Activated CD4-positive, alpha-beta T cell treated with anti-CD3 and anti-CD28 coated beads, Interleukin-2, Interleukin-6, amounts not matched to agents 100 ng/mL and 50 ng/mL, durations not matched to agents 16 hours and 8 hours (primary cell): ENCODE measurements at places on chromosomes 16 and 17.
A peak's percentile ranks its signal among the peaks of the same experiment; 100 is the strongest.

- DNase-seq = no peak
Observed at GRCh38 chr16:85276721-85277120, 164.4 kb upstream of the CIBAR2 start.

- DNase-seq = peak; percentile 65
Observed at GRCh38 chr16:74999609-75000480, 1.0 kb downstream of the ZNRF1 start.

GRCh38 chr16:46713634-46714033 is 24.2 kb downstream of the ORC6 start:
- no peak for DNase-seq

GRCh38 chr16:63737633-63738032 is 1384.2 kb downstream of the CDH11 start:
- no peak for DNase-seq

- peak; percentile 89 for DNase-seq
Observed at GRCh38 chr17:47205419-47205963, 3.7 kb upstream of the MYL4 start.

GRCh38 chr16:70466805-70467076 is 12.3 kb downstream of the FCSK start:
- no peak for DNase-seq

DNA sequence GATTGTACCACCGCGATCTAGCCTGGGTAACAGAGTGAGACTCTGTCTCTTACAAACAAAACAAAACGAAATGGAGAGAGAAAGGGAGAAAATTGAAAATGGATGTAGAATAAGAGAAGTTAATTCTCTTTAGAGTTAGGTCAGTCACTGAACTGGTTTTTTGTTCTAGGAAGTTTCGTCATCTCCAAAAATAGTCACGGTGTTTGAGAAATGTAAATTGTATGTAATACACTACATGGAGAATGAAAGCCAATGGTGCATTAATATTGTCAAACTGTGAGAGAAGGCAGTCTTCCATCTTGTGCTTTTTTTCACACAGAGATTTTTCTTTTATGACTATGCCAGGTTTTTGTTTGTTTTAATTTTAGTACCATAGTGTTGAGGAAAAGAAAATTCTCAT is 145.9 kb downstream of the BCAS3 start:
- no peak for DNase-seq

DNA sequence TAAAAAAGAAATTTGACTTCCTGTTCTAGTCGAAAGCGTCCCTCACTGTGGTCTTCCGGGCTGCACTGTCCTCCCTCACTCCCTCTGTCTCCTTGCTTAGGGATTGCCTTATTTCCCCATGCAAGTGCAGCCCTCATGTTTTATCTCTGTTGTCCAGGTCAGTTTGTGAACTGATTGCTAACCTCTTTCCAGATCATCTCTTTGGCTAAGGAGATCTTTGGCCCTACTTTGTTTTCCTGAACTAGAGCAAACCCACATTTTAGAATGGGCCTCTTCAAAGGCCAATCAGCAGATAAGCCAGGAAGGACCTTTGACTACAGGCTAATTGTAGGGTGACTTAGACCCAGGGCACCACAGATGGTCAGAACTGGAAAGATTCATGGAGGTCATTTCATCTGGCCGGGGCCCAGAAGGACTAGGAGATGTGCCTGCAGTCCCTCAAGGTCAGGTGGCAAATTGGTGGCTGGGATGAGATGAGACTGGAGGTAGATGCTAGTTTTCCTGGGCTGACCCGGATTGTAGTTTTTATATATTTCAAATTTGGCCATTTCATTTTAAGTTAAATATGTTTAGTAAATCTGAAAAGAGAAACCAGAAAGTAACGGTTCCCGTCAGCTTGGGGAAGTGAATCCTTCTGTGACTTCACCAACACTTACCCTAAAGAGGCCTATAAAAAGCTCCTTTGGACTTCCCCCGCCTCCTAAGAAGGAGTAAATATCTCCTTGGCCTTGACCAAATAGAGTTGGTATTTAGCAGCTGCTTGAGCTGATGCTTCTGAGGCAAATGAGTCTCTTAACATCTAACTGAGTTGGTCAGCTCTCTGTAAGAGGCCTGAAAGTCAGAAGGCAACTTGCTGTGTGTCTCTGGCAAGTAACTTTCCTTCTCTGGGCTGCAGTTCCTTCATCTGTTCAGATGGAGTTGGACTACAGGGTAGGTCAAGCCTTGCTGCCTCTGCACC is 6.2 kb upstream of the SLC25A19 start:
- peak; percentile 86 for DNase-seq

GRCh38 chr17:33615861-33616260 is 322.8 kb upstream of the ASIC2 start:
- DNase-seq = no peak

GRCh38 chr16:23074423-23074822 is 74.8 kb downstream of the USP31 start:
- DNase-seq = no peak

GRCh38 chr17:2835780-2836179 is 39.5 kb downstream of the RAP1GAP2 start:
- no peak for DNase-seq

DNA sequence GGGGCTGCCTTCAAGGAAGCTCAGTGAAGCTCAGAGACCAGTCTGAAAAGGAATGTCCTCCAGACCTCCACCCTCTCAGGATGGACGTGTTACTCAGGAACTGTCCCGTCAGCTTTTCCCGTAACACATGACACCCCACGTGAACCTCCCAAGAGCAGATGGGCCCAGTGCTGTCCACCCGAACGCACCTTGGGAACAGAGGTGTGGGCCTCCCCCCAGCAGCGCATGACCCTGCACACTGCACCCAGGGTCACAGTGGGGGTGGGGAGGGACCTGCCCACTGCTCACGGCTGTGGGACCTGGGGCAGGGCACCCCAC is 21.9 kb downstream of the SLC7A5 start:
- DNase-seq = no peak

- peak; percentile 35 for DNase-seq
Observed at GRCh38 chr17:70552230-70552981, 383.1 kb downstream of the KCNJ2 start.

DNA sequence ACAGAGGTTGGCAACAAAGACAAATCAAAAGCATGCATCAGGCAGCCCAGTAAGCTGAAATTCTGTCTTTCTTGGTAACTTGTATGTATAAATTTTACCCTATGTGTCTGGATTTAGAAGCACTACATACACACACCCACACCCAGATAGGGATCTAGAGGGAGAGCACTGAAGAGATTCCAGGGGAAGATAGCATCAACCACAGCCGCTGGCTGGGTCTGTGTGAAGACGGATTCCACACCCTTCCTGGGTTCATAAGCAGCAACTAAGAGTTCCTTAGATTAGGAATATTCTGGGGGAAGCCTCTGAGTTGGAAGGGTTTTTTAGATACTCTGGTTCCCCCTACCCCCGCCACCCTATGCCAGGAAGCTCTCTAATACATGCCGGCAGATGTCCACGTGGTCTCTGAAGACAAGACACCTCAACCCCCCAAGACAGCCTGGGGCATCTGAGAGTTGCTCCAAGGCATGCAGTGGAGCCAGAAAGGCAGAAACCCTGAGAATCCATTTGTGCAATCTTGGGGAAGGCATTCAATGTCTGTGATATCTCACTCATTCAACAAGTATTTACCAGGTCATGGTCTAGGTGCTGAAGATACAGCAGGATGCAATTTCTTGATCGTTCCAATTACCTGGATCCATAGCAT is 86.4 kb downstream of the NOG start:
- no peak for DNase-seq

DNA sequence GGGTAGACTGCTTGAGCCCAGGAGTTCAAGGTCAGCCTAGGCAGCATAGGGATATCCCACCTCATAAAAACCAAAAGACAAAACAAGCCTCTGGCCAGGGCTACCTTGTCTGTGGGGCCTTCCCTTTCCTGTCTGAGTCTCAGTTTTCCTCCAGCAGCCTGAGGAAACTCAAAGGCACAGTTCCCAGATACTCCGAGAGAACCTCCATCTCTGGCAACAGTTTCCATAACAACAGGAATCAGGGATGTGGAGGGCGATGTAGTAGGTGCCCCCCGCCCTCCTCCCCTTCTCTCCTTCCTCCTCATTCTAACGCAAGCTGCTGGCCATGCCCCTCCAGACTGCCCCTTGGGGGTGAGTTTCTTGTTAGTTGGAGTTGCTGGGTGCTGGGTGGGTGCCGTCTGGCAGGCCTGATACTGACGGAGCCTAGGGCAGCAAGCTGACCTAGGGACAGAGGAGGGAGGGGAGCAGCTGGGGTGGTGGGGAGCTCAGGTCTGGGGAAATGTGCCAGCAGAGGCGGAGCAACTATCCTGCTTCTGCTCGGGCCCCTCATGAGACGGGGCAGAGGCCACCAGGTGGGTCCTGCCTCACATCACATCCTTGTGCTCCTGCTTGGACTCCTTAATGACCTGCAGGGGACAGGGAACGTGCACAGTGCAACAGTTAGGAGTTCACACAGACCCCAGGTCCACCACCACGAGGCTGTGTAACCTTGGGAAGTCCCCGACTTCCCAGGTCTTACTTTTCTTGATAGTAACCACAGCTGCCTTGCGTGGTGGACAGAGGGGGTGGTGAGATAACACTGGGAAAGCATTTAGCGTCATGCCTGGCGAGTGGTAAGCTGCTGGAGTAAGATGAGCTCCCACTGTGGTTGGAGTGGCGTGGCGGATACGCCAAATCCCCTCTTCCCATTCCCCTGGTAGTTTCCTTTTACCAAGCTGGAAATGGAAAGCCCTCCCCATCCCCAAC is 7.8 kb upstream of the EFTUD2 start:
- no peak for DNase-seq

DNA sequence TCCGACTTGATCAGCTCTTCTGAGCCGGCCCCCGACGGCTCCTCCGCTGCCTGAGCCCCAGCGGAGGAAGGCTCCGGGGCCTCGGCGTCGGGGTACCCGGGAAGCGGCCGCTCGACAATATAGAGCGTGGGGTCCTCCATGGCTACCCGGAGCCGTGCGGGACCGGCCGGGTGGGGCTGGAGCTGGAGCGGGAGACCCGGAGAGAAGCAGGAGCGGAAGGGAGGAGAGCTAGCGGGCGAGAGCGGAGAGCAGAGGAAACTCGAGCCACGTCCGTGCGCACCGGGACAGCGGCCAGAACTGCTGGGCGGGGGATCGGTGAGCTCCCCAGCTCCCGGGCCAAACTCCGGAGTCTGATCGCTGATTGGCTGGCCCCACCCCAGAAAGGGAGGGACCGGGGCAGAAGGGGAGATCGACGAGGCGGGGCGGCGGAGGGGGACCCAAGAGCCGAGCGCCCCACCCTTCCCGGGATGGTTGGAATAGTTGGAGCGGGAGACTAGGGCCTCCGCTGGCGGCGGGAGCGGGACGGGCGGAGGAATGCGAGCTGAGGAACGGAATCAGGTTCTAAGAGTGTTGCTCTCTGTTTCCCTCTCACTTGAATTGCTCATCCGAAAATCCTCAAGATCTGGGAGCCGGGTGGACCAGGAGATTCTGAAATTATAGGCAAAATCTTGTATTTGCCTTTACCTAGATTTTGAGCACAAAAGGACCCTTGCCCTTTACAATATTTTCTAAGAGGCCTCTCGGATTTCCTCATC is at the start of gene CAVIN1:
Gene CAVIN1, minus strand, starts transcription at position 299 of the 755 bp plus-strand sequence. Its CDS starts 159 bp downstream, at position 140.
- no peak for DNase-seq

GRCh38 chr16:27966756-27967155 is 96.8 kb downstream of the GSG1L start:
- DNase-seq = no peak

- DNase-seq = no peak
Observed at GRCh38 chr17:64006361-64007088, 8.4 kb downstream of the PRR29 start.

DNA sequence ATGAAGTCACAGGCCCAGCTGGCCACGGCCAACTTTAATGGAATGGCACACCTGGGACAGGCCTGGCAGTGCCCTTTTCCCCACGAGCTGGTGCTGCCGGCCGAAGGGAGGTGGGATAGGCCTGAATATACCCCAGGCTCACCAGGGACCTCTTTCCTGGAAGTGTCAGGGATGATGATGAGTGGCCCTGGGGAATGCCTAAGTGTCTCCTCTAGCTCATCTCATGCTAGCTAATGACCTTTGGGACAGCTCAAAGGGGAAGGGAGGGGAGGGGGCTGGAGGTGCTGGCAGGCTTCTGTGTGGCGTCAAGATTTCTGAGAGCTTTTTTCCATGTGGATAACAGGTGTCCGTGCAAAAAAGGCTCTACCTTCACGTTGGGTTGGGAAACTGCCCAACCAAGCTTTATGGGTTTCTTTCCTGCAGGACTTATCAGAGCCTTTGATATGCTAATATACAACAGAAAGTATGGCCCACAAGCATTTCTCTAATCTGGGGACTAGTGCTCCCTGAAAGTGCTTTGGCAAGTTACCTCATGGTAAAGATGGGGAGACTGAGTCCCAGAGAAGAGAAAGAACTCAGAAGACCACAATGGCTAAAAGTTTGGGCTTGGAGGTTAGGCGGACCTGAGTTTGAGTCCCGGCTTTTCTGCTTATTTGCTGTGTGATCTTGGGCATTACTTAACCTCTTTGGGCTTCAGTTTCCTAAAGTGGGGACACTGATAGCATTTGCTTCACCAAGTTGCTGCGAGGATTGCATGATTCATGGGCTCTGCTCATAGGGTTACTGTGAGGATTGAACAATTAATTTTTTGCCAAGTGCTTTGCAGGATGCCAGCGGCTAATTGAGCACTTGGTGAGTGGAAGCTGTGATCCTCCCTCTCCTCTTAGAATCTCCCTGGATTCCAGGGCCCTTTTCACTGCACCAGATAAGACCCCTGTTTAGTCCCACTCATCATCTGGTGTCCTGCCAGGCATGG is 14.0 kb downstream of the ADGRG1 start:
- no peak for DNase-seq

DNA sequence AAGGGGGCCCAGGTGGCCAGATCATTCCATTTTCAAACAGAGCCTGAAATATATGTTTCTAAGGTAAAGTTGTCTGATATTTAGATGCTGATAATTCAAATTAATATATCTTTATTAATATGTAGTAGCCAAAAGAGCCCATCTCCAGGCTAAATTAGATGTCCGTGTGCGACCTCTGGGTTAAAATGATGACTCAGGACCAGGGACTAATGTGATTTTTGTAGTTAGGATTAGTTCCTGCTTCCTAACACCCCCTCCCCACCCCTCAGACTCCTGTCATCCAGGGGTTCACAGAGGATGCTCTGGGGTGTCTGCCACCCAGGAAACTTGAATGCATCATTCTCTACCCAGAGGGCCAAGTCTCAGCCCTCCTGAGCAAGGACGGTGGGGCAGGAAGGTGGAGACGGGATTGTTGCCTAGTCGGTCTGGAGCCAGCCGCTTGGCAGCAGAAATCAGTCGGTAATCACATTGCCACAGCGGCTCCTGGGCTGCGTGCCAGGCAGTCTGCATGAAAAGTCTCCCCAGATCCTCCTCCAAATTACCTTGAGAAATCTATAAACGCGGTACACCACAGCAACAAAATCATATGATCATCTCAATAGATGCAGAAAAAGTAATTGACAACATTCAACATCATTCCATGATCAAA is 29.8 kb downstream of the CNGB1 start:
- no peak for DNase-seq
